Inflammatory macrophage (primary cell): ENCODE measurements at places on chromosomes 3 and 15.

DNA sequence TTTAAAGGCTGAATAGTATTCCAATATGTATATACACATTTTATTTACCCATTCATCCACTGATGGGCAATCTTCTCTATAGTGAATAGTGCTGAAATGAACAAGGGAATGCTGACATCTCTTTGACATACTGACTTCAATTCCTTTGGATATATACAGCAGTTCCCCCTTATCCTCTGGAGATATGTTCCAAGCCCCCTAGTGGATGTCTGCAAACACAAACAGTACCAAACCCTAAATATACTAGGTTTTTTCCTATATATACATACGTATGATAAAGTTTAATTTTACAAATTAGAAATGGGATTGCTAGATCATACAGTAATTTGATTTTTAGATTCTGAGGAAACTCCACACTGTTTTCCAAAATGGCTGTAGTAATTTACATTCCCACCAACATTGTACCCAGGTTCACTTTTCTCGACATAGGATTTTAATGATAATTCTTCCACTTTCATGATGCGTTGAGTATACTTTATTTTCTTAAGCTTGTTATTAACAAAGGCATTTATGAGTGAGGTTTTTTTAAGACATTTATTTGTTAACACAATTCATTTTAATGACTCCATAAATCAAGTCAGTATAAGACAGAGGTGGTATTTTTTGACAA lies 38.2 kb downstream of the VPS13C start:
- no peak for DNase-seq

DNA sequence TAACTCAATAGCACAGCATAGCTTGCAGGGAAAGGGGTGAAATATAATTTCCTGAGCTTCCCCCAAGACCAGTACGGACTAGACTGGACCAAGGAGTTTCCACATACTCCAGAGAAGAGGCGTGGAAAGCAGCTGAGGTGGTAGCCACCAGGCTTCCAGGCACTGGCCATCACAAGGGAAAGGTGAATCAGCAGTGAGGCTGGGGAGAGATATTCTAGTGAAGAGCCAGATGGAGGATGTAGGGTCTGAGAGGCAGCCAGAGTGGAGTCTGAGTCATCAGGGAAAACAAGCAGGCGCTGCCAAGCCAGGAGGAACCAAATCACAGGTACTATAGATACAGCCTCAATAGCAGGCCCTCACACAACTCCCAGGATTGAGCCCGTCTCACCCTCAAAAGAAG lies 9.6 kb upstream of the RASA2 start:
- no peak for DNase-seq

DNA sequence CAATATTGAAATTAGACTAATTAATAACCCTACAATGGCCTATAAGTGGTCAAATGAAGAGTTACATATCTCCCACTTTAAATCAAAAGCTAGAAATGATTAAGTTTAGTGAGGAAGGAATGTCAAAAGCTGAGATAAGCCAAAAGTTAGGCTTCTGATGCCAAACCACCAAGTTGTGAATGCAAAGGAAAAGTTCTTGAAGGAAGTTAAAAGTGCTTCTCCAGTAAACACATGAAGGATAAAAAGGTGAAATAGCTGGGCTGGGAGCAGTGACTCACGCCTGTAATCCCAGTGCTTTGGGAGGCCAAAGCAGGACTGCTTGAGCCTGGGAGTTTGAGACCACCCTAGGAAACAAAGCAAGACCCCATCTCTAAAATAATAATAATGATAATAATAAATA lies 46.9 kb upstream of the DCUN1D1 start:
- DNase-seq = no peak

- peak; percentile 63 for DNase-seq
These were observed 1.3 kb downstream of the ST3GAL6 start for GRCh38 chr3:98764472-98764884.
